Peyer's patch (tissue), 4 donors: ENCODE measurements at places on chromosomes 16 and 17.

DNA sequence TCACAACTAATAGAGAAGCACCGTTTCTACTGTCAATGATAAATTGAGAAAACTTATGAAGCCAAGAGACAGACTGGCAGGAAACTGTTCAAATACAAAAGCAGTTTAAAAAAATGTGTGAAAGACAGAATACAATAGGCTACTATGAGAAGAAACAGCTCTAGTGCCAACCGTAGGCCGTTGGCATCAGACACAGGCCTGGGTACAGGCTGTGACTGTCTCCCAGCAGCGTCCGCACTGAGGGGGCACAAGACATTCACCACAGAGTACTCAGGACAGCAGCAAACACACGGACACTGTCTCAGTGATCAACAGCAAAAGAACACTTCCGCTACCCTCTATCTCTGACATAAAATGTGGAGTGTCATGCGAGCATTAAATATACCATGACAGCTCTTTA, 7.8 kb upstream of the C1QBP start:
- DNase-seq, result no peak

DNA sequence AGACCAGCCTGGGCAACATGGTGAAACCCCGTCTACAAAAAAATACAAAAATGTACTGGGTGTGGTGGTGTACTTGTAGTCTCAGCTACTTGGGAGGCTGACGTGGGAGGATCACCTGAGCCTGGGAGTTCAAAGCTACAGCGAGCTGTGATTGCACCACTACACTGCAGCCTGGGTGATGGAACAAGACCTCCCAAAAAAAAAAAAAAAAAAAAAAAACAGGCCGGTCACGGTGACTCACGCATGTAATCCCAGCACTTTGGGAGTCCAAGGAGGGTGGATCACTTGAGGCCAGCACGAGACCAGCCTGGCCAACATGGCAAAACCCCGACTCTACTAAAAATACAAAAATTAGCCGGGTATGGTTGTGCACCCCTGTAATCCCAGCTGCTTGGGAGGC, 12.7 kb upstream of the APPBP2 start:
- no peak for DNase-seq

DNA sequence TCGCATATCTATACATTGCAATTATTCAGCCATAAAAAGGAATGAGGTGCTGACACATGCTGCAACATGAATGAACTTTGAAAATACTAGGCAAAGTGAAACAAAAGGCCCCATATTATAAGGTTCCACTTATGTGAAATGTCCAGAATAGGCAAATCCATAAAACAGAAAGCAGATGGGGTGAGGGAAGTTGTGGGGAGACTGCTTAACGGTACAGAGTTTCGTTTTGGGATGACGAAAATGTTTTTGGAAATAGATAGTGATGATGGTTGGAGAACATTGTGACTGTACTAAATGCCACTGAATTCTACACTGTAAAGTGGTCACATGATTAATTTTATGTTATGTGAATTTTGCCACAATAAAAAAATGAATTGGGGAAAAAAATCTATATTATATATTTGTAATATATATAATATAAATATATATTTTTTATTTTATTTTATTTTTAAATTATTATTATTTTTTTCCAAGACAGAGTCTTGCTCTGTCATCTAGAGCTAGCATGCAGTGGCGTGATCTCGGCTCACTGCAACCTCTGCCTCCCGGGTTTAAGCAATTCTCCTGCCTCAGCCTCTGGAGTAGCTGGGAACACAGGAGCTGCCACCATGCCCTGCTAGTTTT, 4.2 kb upstream of the GNA13 start:
- DNase-seq, result no peak

GRCh38 chr17:345992-346785, 6.4 kb downstream of the RPH3AL start:
- no peak for DNase-seq

GRCh38 chr16:30472328-30472942, at the start of gene ITGAL:
Gene ITGAL, plus strand, starts transcription at chr16:30472742. Its CDS starts 96 bp downstream, at chr16:30472838.
- DNase-seq, result peak; percentile 91

GRCh38 chr17:39164675-39165143, 1.3 kb downstream of the ARL5C start:
- peak; percentile 74 for DNase-seq

DNA sequence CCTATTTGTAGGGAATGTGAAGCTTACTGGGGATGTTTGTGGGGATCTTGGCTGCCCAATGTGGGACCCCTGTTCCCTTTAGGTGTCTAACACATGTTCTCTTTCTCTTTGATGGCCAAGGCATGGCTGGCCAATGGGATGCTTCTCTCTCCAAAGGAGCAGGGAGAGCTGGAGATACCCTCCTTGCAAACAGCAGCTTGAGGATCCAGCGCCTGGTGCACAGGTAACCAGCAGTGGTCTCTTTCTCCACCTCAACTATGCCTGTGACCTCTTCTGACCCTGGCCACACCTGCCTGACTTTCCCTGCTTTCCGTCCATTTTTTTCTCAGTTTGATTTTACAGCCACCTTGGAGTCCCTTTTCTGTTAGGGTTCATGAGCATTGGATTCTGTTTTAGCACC, 16.8 kb upstream of the NKD1 start:
- no peak for DNase-seq

DNA sequence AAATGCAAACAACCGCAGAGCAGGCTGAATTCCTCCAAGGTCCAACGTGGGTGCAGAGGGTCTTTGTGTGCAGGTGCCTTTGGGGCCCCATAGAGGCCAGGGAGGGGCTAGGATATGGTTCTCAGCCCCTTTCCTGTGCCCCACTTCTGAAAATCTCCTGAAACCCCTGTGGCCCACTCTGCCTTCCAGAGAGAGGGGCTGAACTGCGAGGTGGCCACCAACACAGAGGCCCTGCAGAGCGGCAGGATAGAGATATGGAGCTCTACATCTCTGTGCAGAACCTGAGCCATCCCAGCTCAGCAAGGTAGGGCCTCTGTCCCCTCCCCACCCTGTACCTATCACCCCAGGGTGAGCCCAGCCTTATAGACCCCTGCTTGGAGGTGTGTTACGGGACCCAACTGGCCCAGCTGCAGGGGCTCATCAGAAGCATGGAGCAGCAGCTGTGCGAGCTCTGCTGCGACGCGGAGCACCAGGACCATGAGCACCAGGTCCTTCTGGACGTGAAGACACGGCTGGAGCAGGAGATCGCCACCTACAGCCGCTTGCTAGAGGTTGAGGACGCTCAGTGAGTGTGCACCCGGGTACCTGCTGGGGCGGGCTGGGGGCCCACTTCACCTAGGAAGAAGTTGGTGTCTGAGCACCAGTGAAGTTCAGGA, 5.5 kb downstream of the USP6 start:
- no peak for DNase-seq

- no peak for DNase-seq
Measured at GRCh38 chr17:56206351-56206750, 53.1 kb downstream of the ANKFN1 start.

- DNase-seq, result no peak
Measured at GRCh38 chr16:24069036-24069590, 187.0 kb upstream of the CACNG3 start.

DNA sequence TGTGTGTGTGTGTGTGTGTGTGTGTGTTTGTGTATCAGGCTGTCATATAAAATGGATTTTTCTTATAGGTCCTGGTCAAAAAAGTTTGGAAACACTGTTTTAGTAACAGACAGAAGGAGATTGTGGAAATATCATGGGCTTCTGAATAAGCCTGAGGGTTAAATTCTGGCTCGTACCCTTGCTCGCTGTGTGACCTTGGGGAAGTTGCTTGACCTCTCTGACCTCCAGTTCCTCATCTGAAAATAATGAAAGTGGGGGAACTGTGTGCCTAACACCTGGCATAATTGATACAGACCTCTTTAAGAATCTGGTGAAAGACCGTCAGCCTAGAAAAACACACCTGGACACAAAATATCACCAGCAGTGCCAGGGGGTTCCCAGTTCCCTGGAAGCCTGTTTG, 25.6 kb upstream of the PIK3R6 start:
- DNase-seq, result no peak

GRCh38 chr17:63022567-63022966, 56.5 kb downstream of the TANC2 start:
- no peak for DNase-seq
